Activated T-cell treated with anti-CD3 and anti-CD28 coated beads, Interleukin-2, amount 50 U/mL, for 72 hours (primary cell): ENCODE measurements at places on chromosomes 16 and 17. TPM values are rescaled to one million over a fixed set of nuclear protein-coding genes. Genes with fewer than 3 reads are reported as not detected.

FKBP10 gene
- 3.2 TPM for total RNA-seq

C1QTNF8 gene
- total RNA-seq, result not detected

DUS1L gene
- 121 TPM for total RNA-seq

SMIM5 gene
- 2.4 TPM for total RNA-seq

PSMC3IP gene
- 40.7 TPM for total RNA-seq

KCTD13 gene
- 45.3 TPM for total RNA-seq

TMEM100 gene
- total RNA-seq, result not detected

C16orf74 gene
- not detected for total RNA-seq

CTRB1 gene
- total RNA-seq, result not detected

RHBDF2 gene
- total RNA-seq, result 39.0 TPM

TMEM235 gene
- not detected for total RNA-seq

TNFRSF13B gene
- not detected for total RNA-seq

MYL4 gene
- total RNA-seq, result not detected

CCL16 gene
- not detected for total RNA-seq

ZNF830 gene
- total RNA-seq, result 27.7 TPM

DNASE1L2 gene
- 1.1 TPM for total RNA-seq

CCDC102A gene
- 14.6 TPM for total RNA-seq

PLLP gene
- not detected for total RNA-seq

FOXL1 gene
- total RNA-seq, result not detected

ZG16 gene
- not detected for total RNA-seq

CANT1 gene
- total RNA-seq, result 52.9 TPM

NPTX1 gene
- 6.1 TPM for total RNA-seq

CCDC47 gene
- 59.5 TPM for total RNA-seq

FAM171A2 gene
- 0.41 TPM for total RNA-seq

CSH1 gene
- total RNA-seq, result not detected

ABAT gene
- 12.8 TPM for total RNA-seq

C17orf50 gene
- not detected for total RNA-seq

GRIN2C gene
- 0.14 TPM for total RNA-seq

TPSB2 gene
- total RNA-seq, result not detected

GNG13 gene
- not detected for total RNA-seq

CARD14 gene
- total RNA-seq, result not detected

OR3A3 gene
- not detected for total RNA-seq

GP1BA gene
- total RNA-seq, result 0.26 TPM

VTN gene
- 0.30 TPM for total RNA-seq

HS3ST3A1 gene
- 1.5 TPM for total RNA-seq

KRTAP2-3 gene
- not detected for total RNA-seq

HOXB7 gene
- 1.3 TPM for total RNA-seq

ARHGAP44 gene
- total RNA-seq, result not detected

NPB gene
- total RNA-seq, result 0.19 TPM

NATD1 gene
- total RNA-seq, result 8.8 TPM

CDK10 gene
- total RNA-seq, result 83.2 TPM
